Right lung (tissue), 10 donors: ENCODE measurements at places on chromosomes 3 and 15. TPM values are rescaled to one million over a fixed set of nuclear protein-coding genes. Genes with fewer than 3 reads are reported as not detected.

Gene ZXDC
- polyA plus RNA-seq, result 30.2 TPM

Gene GHRL
- 204 TPM for polyA plus RNA-seq

Gene SENP8
- 4.3 TPM for polyA plus RNA-seq

DNA sequence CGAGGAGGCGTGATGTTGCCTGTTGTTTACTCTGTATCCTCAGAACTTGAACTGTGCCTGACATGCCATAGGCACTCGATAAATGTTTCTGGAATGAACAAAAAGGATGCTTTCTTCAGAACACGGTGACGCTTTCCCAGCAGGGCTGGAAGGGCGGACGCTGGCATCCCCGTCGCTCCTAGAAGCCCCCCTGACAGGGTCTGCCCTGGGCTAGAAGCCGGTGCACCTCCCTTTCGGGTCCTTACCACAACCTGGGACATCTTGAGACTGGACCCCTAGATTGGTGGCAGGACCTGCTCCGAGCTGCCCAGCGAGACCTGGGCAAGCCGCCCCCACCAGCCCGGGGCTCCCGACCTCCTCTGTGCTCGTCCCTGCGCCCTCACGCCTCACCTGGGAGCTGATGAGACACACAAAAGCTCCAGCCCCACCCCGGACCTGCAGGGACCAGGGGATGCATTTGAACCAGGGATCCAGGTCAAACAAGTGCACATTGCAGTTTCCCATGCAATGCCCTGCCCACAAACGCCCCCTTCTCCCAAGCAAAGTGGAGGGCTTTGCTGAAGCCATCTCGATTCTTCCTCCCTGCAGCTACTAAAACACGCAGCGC lies 131.2 kb upstream of the MEF2A start:
- no peak for DNase-seq

DNA sequence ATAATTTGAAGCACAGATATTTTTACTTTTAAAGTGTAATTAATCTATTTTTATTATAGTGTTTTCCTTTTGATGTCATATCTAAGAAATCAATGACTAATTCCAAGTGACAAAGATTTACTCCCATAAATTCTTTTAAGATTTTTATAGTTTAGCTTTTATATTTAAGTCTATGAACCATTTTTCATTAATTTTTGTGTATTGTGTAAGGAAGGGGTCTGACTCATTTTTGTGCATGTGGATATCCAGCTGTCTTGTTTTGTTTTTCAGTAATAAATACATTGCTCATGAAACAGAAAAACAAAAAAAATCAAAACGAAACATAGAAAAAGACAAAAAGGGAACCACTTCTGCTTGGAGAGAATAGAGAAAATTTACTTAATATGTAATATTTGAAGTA lies 145.1 kb downstream of the EPHA6 start:
- no peak for DNase-seq

GRCh38 chr3:12490547-12490946 lies 6.3 kb downstream of the TSEN2 start:
- no peak for DNase-seq

- DNase-seq, result no peak
These were observed 535.1 kb upstream of the CCDC54 start for GRCh38 chr3:106842151-106842550.

DNA sequence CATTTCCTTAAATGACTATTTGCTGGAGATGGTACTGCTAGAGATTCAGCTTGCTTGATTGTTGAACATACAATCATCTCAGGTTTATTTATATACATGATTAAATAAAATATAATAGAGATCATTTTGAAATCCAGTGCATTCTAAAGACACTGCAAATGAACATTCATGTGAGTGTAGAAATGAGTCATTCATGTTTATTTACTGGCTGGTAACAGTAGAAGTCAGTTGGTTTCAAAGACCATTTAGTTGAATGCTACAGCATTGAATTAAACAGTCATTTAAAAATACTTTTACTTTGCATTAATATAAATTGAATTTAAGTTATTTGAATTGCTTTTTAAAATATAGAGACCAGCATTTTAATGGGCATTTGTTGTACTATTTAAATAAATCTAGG lies 551.9 kb upstream of the GOLIM4 start:
- DNase-seq, result no peak
